ENCODE measurements at places on chromosomes 2 and 18.

DNA sequence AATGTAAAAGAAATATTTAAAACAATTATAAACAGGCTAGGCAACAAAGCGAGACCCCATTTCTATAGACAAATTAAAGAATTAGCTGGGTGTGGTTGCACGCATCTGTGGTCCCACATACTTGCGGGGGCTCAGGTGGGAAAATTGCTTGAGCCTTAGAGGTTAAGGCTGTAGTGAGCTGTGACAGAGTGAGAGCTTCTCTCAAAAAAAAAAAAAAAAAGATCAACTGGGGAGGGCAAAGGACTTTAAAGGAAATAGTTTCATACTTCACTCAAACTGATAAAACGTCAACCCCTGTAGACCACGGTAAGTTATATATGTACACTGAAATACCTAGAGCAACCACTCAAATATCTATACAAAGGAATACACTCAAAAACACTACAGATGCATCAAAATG is 37.5 kb downstream of the MGAT4A start:
- no peak for DNase-seq

DNA sequence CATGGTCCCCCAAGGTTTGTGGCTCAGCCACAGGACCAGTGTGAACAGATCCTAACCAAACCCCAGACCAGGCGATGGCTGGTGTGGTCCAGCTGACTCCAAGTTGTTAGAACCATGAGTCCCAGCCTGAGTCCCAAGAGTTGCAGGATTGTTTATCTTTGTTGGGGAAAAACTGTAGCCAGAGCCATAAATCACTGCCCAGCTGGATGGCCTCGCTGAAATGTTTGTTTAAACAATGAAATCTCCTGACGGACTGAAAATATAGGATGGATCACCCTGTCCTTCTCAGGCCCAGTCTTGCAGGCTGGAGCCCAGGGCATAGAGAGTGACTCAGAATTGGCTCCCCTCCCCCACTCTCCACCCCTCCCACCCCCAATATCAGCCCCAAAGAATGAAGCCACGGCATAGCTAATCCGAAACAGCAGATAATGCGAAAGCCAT is 36.4 kb downstream of the PKDCC start:
- DNase-seq, result no peak

DNA sequence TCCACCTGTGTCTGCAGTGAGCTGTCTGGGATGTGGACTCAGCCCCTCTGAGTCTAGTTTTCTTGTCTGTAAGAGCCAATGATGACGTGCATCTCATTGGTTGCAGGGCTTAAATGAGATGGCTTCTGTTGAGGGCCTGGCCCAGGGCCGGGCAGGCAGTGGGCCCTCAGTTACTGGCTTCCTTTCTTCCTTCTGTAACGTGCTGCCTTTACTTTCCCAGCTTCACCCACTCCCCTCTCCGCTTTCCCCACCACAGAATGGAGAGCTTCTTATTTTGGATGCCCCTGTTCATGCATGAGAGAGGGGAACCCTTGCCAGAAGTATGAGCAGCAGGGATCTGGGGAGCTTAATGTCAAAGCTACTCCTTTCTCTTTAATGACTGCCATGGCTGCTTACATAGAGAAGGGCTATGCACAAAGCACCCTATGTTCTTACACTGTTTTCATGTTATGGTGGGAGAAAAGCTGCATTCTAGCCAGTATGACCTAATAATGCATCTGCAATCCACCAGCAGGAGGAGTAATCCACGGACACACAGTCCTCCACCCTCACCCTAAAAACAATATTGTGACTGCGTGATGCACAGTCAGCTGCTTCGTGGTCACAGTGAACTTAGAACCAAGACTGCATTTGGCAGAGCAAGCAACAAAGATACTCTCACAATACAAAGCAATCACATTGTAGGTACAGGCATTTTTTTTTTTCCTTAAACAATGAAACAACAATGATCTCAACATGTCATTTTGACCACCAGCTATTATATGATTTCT is 37.2 kb downstream of the CREG2 start:
- DNase-seq, result no peak

GRCh38 chr18:49618742-49619681 is 57.2 kb downstream of the LIPG start:
- DNase-seq, result no peak

DNA sequence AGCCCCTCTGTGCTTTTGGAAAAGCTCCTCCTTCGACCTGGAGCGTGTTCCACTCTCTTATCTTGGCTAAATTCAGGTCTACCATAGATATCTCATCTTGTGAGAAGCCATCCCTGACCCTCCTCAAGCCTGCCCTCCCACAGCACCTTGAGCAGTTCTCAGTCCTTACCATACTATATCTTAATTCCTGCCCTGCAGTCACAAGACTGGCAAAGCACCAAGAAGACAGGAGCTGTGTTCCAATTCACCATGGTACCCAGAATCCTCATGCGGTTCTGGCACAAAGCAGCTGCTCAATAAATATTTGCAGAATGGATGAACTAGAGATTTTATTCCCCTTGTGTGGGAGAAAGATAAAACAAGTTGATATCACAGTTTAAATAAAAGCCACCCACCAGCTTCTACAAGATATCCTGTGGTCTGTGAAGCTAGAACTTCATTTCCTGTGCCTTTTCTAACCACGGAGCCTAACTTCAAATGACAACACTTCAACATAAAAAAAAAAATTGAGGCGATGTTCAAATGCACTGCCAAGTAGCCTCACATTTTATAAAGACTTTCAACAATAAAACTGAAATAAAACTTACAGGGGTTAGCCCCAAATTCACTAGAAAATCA is 19.5 kb downstream of the MARCHF4 start:
- DNase-seq, result no peak

GRCh38 chr2:29105375-29105774 is 9.8 kb upstream of the CLIP4 start:
- DNase-seq, result no peak

GRCh38 chr18:40366521-40366920 is 1588.5 kb upstream of the PIK3C3 start:
- DNase-seq, result no peak

- no peak for DNase-seq
Observed at GRCh38 chr2:106165029-106165428, 29.1 kb downstream of the UXS1 start.

DNA sequence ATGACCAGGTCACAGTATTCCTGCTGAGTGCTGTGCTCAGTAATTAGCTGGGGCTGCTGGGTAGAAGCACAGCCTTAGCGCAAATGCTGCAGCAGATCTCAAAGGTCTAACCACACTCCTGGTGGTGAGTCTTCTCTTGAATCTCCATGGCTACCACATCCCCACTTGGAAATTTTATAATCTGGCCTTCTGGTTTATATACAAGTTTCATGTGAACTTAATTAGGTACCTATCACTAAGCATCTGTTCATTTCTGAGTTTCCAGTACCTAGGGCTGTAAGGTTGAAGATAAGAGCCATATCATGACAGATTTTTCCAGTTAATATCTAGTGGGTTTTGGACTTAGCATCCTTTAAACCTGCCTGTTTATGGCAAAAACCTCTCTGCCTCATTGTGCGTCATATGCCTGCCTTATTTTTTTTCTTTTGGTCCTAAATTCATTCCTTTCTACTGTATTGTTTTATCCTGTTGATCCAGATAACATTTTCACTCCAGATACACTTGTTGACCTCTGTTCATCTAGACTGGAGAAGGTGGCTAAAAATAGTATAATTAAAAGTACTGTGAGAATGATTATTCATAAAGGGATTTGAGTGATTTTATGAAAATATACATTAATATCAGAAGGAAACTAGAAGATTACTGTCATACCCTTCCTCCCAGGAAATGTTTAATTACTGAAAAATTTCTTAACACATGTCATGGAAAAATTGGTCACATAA is 168.4 kb upstream of the THUMPD2 start:
- no peak for DNase-seq

GRCh38 chr2:187550857-187551256 is 3.4 kb downstream of the TFPI start:
- no peak for DNase-seq

DNA sequence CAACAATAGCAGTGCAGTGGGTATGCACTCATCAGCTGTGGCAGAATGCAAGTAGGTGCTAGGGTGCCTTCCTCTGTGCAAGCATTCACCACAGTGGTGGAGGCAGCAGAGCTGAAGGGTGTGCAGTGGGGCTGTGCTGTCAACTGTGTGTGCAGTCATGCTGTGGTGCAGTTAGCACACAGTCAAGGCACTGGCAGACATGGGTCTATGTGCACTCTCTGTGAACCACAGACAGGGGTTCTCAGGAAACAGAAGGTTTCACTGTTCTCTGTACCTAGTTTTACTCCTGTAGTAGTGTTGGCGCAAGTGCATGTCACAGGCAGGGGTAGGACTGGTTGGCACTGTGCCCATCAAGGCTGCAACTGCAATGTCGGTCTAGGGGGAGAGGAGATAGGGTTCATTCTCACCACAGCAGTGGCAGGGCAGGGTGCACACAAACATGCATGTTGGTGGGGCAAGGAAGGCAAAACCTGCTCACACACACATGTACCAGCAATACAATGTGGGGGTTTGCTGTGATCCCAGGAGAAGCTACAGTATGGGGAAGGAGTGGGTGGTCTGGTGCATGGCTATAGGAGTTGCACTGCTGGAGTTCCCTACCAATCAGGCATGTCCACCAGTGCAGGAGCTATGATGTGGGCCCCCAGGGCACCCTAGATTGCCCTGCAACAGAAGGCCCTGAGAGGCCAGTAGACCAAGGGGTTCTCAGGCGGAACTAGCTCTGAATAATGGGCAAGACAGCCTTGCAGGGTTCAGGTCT is 242.7 kb upstream of the DDX18 start:
- no peak for DNase-seq

DNA sequence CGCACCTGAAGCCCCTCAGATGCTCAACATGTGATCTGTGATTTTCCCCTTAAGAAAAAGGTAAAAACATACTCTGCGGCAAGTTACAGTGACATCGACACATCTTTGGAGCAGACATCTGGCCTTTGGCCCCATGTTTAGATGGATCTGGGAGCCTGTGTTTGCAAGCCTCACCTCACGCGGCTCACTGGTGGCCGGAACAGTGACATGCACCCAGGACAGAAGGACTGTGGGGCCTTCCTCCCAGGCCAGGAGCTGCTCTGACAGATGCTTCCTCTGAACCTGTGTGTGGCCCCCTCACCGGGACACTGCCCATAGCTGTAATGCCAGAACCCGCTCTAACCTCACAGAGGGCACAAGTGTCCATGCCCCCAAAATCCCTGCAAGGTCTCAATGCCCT is 13.1 kb downstream of the PASK start:
- no peak for DNase-seq

Measured in activated CD8-positive, alpha-beta memory T cell treated with anti-CD3 and anti-CD28 coated beads for 1 hour (primary cell).